H9 (cell line): ENCODE measurements at places on chromosomes 11 and 22.

DNA sequence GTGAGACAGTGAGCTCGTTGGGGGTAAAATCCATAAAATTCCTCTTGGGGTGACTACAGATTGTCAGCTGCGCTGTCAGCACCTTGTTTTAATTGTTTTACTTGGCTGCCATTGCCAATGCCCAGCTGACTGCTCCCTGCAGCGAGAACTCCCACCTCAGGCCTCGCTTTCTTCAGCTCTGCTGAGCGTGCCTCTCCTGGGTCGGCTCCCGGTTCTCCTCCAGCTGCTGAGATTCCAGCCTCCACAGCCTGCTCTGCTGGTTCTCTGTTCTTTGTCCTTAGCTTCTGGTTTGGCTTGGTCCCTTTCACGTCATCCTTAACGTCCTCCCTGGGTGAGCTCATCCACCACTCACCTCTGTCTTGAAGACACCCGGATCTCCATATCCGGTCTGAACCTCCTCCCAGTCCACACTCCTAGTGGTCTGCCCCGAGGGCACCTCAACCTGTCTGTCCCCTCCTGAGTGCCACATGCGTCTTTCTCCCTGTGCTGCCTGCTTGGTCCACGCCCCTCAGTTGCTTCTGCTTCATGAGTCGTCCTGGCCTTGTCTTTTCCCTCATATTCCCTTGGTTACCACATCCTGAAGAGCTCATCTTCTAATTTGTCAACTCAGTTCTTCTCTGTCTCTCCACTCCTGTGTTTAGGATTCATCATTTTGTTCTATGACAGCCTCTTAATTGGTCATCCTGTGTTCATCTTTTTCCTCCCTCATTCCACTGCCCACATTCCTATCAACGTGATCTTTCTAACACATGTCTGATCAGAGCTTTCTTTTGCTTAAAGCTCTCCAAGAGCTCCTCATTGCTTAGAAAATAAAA, 35.6 kb downstream of the BMAL1 start:
- DNase-seq: no peak

DNA sequence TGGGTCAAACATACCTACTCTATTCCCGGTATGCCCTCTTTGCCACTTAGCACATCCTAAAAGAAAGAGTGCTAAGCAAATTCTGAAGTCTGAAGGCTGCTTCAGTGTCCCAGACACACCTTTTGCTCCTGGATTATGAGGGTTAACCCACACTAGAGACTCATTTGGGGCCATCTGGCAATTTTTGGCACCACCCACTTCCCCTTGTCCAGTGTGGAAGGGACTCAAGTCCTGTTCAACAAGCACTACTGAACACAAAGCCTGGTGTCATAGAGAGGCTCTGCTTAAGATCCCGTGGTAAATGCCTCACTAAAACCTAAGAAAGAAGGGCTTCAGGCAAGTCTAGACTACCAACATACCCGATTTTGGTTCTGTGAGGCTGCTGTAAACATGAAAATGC, 85.8 kb downstream of the SERGEF start:
- no peak for DNase-seq

GRCh38 chr11:95254716-95255115, 23.7 kb upstream of the SESN3 start:
- DNase-seq: no peak

DNA sequence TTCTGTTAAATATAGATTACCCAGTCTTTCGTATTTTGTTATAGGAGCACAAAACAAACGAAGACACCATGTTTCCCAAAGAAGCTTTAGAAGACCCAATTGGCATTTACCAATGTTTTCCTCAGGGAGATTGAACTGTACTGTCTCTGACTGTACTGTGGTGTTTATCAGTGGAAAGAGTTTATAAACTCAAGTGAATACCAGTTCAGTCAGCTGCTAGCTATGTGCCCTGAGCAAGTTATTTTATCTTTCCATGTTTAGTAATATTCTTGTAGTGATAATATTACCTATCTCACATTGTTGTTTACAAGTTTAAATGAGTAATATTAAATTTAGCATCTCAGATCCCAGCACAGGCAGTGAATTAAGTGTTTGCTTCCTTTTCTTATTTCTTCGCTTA, 773.2 kb downstream of the KCNA4 start:
- no peak for DNase-seq

DNA sequence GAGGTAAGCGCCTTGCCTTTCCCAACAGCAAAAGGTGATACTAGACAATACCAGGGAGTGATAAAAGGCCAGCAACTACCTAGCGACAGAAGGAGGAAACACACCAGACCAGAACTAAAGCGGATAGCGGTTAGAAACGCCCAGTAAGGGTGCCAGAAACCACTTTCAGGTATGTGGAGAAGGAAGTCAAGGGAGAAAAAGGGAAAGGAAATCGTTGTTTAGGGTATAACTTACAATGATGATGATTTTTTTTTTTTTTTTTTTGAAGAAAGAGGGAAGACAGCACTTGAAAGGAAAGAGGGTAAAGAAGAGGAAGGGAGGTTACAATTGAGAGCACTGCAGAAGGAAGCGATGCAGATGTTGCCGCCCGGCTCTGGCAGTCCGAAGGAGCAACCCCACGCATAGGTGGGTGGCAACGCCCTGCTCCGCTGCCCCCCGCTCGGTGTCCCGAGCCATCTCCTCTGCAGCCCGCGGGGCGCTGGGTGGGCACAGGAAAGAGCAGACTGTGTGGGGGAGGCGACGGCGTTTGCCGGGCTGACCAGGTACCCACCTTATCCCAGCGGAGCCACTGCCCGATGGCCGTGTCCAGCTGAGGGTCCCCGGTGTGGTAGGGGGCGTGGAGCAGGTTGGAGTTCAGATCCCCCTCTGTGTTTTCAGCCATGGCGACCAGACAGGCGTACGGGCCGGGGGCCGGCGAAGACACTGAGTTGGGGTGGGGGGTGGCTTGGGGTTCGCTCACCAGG, 561 bp downstream of the PGM2L1 start:
- peak; percentile 45 for DNase-seq

DNA sequence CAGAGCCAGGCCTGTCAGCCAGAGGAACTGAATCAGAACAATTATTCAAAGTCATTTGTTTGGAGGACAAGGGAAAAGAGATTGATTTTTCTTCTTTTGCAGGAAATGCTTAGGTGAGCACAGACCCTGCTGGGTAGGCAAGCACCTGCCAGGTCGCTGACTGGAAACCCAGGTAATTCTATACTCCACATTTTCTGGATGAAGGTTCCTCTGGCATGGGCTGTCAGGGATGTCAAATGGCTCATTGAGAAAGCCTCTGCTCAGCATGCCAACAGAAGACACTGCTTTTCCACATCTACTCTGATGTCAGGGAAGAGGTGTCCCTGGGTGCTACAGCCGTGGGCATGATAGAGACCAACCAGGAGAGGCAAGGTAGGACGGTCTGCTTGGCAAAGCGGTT, 166.7 kb upstream of the SYN3 start:
- no peak for DNase-seq
